Progenitor cell of endocrine pancreas (in vitro differentiated cells): ENCODE measurements at places on chromosomes 6 and 20.

DNA sequence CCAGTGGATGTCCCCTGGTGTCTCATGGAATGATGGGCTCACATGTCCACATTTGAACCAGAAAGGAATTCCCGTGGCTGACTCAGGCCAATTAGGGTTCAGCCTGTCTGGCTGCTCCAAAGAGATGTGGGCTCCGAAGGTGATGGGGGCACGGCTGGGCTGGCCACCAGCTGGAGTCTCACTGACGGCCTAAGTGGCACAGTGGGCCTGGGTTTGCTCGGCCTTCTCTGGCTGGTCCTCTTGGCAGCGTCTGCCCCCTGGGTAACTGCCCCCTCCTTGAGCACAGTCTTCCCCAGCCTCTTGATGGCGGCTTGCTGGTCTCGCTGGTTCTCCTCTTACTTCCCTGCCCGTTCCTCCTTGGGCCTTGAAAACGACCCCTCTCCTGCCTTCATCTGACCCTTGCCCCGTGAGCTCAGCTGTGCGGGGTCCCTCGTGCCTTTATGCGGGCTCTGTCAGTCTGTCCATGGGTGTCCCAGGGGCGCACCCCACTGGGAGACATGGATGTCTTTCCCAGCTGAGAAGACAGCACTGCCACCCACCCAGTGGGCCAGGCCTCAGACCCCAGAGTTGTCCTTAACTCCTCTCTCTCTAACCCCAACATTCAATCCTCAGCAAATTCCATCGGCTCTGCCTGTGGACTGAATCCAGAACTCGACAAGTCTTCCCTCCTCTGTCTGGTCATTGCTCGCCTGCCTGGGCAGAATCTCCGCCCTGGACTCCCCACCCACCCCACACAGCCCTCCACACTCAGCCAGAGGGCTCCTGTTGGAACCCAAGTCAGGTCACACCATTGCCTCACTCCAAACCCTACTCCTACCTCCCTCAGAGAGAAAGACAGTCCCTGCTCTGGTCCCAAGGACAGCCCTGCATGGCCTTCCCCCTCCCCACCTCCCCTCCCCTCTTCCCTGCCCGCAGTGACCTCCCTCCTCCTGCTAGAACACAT, 78.7 kb downstream of the CEBPB start:
- H3K27ac ChIP-seq = peak overlapping the region; percentile 73
- H3K36me3 ChIP-seq = no peaks in the 10 kb centered on the region
- no peaks in the 10 kb centered on the region for H3K4me1 ChIP-seq
- no peak overlapping the region for H3K4me3 ChIP-seq
- DNase-seq = no peak

DNA sequence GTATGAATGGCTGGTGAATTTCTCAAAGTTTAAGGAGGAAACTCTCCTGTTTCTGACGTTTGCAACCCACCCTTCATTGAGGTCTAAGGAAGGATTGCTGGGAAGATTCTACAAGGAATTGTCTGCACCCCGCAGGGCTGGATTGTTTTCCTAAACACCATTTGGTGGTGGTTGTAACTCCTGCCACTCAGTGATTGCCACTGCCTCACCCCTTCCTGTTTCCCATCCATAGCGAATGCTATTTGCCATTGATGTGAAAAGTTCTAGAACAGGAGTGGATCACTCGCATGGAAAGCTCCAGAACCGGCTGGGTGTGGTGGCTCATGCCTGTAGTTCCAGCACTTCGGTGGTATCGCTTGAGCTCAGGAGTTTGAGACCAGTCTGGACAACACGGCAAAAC, 8.7 kb upstream of the DSP start:
- peaks cover 29% of the 10 kb centered on the region for H3K4me1 ChIP-seq
- H3K36me3 ChIP-seq = no peaks in the 10 kb centered on the region
- no peak for DNase-seq
- H3K27ac ChIP-seq = peak overlapping the region; percentile 79
- H3K27me3 ChIP-seq = no peaks in the 10 kb centered on the region

DNA sequence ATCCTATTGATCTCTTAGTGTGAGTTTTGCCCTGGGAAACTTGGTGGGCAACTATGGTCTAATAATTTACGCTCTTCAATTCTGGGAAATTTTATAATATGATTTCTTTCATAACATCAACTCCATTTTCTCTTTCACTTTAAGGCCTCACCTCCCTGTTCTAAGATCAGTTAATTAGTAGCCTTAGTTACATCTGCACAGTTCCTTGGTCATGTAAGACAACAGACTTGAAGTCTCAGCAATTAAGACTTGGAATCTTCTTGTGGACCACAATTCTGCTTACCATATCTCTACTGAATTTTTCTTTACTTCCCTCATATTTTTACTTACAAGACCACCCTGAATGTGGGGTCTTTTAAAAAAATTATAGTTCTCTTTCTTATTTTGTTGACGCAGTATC, 8.7 kb downstream of the ENPP3 start:
- no peak for DNase-seq
- no peaks in the 10 kb centered on the region for H3K36me3 ChIP-seq
- H3K4me1 ChIP-seq = no peaks in the 10 kb centered on the region
- no peak overlapping the region for H3K27ac ChIP-seq

DNA sequence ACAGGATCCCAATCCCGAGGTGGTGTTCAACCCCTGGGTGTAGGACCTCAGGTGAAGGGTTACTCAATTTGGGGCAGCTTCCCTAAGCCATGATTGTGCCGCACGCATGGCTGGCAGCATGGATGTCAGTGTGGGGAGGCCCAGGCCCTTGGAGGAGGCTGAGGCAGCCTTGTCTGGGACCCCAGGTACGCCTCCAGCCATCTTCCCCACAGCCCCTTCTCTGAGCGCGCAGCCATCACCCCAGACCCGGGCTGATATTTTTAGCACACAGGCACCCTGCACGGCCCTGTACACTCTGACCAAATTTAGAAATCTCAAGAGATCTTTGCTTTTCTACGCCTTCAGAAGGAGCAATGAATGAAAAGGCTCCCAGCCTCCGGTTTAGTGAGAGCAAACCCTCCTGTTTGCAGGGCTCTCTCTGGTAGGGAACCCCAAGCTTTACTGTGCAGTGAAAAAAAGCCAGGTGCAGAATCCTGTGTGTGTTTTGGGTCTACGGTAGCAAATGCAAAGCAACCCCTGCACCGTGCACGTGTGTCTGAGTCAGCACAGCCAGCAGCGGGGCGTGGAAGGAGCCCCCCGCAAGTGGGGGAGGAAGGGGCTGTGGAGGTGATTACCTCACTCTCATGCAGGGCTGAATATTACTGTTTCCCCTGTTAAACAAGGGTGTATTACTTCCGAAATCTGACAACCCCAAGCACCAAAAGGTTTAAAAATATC, 44.3 kb downstream of the CTCFL start:
- no peak for DNase-seq
- H3K4me3 ChIP-seq = no peak overlapping the region
- H3K36me3 ChIP-seq = no peaks in the 10 kb centered on the region
- H3K27ac ChIP-seq = no peak overlapping the region
- H3K27me3 ChIP-seq = peaks cover 10% of the 10 kb centered on the region
- no peaks in the 10 kb centered on the region for H3K4me1 ChIP-seq

DNA sequence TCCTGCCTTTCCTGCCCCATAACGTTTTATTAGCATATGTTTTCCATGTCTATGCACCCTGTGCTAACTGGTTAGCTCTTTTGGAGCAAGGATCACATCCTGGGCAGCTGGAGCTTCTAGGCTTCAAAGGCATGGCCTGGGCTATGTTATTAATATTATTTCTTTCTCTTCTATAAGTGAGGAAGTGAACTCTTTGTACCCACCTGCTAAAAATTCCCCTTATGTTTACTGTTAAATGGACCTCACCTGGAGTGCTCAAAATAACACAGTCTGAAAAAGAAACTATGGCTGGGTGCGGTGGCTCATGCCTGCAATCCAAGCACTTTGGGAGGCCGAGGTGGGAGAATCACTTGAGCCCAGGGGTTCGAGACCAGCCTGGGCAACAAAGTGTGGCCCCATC, 97.8 kb downstream of the TNFAIP3 start:
- no peak for DNase-seq
- H3K36me3 ChIP-seq = no peaks in the 10 kb centered on the region
- H3K4me3 ChIP-seq = no peak overlapping the region
- no peaks in the 10 kb centered on the region for H3K27me3 ChIP-seq
